Stimulated activated CD8-positive, alpha-beta memory T cell treated with anti-CD3 and anti-CD28 coated beads, Interleukin-15, amount 100 ng/mL, for 4 hours (primary cell): ENCODE measurements at places on chromosomes 11 and 22.

DNA sequence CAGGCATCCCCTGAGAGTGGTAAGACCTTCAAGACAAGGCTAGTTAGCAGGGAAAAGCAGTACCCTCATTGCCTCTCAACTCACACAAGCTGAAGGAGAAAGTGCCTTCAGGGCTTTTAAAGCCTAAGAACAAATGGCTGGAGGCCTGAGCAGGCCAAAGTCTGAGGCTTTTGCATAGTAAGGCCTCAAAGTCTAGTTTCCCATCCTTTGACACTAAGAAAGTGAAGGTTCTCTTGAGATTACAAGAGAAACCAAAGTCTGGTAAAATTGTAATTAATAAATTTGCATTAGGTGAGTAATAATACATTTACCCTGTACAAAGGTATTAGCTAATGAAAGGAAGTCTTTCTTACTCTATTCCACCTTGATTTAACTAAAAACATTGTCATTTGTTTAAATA is 47.0 kb upstream of the CCDC89 start:
- DNase-seq, result no peak

DNA sequence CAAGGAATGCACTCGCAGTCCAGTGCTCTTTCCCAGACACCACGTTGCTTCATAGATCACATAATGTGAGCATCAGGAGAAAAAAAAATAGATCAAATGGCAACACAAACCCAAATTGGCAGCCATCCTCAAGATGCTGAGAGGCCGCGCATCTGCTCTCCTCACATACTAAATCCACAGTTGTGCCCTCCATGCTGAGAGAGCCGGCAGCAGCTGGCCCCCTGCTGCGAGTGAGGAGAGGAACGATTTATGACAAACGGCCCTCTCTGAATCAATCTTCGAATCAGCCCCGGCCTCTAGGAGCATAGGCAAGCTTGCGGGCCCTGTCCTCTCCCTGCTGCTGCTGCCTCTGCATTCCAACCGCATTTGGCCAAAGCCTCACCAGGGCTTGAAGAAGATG is 159.9 kb upstream of the TENM4 start:
- DNase-seq, result no peak

- DNase-seq, result no peak
Observed at GRCh38 chr11:127105593-127106541, 105.3 kb upstream of the KIRREL3 start.

- DNase-seq, result no peak
Observed at GRCh38 chr11:45436118-45436517, 150.0 kb upstream of the SYT13 start.

DNA sequence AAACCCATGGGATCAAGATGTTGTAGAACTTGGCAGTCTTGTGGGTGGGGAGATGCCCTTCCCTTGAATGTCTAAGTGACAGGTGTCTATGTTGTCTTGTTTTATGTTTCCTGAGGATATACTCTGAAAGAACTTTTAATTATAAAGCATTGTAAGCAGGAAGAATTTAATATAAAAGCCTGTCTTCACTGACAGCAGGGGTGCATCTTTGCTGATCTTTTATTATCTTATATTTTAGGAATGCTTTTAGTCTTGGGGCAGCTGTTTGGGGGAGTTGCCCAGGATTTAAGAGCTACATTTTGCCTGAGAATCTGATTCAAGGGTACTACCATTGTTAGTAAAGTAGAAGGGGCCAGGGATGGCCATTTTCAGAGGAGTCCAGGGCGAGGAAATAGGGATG is 43.4 kb downstream of the IRAG1 start:
- DNase-seq, result no peak

GRCh38 chr11:82174610-82175009 is 559.1 kb downstream of the FAM181B start:
- no peak for DNase-seq

- DNase-seq, result no peak
Observed at GRCh38 chr11:68965901-68966853, 14.6 kb downstream of the MRGPRD start.

DNA sequence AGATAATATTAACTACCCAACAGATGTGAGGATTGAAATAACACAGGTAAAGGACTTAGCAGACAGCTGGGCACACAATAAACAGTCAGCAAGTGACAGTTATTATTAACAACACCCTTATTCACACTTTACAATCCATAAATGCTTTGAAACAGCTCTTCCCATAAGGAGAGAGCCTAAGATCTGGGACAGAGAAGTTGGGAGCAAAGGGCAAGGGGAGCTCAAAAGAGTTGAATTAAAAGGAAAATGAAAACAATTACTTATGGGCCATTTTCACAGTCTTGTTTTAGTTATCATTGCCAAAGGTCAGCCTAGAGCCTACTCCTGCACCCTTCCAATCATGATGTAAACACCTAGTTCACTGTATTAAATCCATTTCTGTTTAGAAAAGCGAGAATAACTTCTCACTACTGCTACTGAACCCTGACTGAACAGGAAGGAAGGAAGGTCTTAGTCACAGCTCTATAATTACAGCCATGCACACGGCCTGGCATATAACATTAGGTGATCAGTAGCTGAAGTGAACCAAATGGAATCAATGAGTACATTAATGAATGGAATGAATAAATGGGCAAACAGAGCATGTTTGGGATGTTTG is 111.3 kb downstream of the PLEKHA7 start:
- DNase-seq, result no peak

DNA sequence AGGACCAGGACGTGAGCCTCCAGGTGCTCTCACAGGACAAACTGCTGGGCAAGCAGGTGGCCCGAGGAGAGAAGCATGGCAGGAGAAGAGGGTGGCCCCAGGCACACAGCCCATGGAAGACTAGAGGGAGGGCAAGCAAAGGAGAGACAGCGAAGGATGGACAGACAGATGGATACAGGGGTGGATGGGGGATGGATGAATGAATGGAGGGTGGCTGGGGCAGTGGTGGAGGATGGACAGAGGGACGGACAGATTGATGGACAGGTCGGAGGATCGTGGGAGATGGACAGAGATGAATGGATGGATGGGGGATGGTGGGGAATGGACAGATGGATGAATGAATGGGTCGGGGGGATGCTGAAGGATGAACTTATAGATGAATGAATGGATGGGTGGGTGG is 22.7 kb downstream of the ARVCF start:
- no peak for DNase-seq

DNA sequence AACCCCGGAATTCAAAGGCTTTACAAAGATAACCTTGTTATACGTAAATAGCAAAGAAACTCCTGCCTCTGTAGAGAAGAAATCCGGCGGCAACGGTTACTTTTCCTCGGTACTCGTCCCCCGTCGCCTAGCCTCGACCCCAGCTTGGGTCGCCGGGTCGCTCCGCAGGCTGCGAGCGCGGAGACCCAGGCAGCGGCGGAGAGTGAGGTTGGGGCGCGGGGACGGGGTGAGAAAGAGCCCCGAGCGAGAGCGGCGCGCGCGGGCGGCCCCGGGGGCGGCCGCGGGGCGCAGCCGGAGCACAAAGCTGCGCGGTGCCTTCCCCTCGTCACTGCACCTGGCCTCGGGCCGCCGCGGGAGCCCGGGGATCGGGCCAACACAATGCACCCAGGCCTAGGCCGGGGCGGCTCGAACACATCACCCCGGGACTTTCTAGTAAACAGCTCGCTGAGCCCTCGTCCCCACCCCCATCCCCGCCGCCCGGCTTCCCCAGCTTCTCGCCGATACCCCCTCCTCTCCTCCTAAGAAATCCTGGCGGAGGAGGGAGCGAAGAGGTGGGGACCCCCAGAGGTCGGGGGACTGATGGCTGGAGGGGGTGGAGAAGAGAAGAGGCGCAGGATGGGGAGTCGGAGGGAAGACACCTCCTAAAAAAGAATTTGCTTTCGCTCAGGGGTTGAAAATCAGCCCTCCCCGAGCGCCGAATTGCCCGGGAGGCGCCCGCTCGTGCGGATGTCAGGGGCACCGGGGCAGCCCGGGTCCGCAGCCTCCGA is 845 bp downstream of the MPPED2 start:
- no peak for DNase-seq

DNA sequence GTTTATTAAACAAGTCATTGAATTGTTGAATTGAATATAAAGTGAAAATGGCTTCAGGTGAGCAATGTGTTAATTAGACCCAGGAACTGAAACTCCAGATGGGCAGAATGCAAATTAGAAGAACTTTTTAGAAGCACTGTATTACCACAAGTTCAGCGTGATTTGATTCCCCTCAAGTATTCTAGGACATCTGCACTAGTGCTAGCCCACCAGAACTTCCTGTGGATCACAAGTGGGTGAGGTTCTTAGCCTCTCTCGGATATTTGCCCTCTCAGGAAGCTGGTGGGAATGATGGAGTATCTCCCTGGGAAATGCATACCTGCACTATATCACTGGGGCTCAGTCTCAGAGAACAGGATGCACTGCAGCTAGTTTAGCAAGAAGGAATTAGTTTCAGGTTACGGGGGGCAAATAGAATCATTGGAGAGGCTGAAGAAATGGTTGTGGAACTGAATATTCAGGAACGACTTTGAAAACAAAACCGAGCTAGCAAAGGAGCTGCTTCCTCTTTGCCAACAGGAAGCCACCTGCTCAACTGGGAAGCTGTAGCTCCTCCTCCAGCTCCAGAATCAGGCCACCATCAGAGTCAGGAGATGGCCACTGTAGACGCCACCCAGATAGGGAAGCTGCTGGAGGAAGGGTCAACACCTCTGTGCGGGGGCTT is 74.3 kb downstream of the DHCR7 start:
- DNase-seq, result no peak

GRCh38 chr11:32005786-32006416 is 85.0 kb upstream of the RCN1 start:
- DNase-seq, result no peak

DNA sequence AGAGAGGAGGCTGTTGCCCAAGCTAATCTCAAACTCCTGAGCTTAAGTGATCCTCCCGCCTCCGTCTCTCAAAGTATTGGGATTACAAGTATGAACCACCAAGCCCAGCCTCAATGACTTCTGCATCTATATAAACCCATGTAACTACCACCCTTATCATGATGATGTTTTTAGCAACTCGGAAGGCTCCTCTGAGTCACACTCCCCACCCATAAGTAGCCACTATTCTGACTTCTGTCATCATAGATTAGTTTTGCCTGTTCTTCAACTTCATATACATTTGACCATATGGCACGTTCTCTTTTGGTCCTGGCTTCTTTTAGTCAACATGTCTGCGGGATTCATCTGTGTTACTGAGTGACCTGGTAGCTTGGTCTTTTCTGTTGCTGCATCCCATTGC is 6.4 kb upstream of the FOSL1 start:
- no peak for DNase-seq

GRCh38 chr11:95229199-95229992 is 1.6 kb downstream of the SESN3 start:
- DNase-seq, result no peak
